ENCODE measurements at places on chromosomes 7 and 10.
A peak's percentile ranks its signal among the peaks of the same experiment; 100 is the strongest.

- no peak for DNase-seq
Measured at GRCh38 chr10:73339436-73339835, 19.2 kb downstream of the CFAP70 start.

DNA sequence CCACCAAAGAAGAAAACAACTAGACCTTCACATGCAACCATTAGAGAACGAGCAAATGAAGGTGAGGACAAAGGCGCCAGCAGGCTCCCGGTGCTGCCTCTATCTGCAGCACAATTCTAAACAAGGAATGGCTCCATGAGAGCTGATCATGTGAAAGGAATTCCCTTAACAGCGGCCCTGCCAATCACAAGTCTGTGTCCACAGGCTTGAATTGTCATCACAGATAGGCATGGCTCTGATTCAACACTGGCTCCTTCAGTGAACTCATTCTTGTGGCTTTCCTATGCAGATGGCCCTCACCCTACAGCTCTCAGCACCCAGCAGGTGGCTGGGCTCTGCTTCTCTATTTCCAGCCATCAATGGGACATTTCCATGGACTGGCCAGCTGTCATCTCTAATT, 36.2 kb downstream of the LAMB1 start:
- no peak for DNase-seq

DNA sequence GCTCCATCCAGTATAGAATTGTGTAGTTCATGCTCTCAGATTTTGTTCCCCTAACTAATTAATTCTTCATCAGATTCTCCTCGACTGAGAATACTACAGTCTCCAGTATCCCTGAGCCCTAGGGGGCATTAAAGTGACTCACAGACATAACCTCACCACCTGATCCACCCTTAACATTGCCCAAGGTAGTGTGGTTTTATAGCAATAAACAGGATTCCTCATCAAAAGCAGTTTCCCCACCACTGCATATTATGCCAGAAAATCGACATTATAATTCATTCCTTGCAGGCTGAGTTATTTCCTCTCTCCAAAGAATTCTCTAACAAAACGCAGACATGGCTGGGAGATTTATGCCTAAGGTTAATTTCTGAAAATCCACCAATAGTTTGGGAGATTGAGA, 1402.5 kb upstream of the CELF2 start:
- no peak for DNase-seq

GRCh38 chr10:64037071-64037661, 516.0 kb downstream of the REEP3 start:
- DNase-seq, result no peak

DNA sequence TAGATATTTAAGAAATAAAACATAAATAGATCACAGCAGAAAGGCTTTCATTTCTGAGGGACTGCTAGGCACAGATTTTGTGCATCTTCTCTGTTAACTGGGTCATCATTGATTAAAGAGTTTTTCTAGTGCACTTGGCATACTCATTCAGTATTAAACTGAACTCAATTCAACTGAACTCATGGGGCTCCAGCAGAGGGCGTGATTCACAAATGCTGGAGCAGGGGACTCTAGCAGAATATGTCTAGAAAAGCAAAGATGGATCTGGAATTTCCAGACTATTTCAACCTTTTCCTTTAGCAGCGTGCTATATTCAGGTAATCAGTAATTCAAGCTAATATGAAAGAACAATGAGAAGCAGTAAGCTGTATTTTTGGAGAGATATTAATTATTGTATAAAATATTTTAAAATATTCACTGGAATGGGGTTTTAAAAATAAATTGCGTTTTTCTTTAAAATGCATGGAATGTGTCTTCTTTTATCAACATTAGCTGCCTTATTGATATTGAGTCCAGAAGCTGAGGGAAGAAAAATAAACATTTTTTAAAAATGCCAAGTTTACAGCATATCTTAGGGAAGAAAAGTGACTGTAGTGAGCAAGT, 296.8 kb upstream of the CACNA2D1 start:
- DNase-seq, result peak; percentile 71

- DNase-seq, result no peak
Measured at GRCh38 chr10:31468536-31468859, 149.5 kb downstream of the ZEB1 start.

DNA sequence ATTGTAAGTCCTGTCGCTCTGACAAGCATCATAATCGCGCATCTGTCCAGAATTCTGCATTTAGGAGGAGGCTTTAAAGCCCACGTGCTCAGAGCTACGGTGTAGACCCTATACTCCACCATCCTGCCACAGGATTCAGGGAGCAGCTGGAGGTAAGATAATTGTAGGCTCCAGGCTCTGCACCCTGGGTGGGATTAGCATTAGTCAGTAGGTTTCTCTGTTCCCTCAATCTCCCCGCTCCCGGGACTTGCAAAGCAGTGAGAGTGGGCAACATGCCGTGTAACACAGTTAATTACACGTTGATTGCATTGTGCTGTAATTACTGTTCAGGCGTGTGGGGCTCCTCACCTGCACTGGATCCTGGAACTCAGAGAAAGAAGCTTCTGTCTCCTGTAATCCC, 89.3 kb upstream of the CUX1 start:
- DNase-seq, result no peak

Measured in NCI-H1105 (cell line).